ENCODE measurements at places on chromosomes 5 and 9.

DNA sequence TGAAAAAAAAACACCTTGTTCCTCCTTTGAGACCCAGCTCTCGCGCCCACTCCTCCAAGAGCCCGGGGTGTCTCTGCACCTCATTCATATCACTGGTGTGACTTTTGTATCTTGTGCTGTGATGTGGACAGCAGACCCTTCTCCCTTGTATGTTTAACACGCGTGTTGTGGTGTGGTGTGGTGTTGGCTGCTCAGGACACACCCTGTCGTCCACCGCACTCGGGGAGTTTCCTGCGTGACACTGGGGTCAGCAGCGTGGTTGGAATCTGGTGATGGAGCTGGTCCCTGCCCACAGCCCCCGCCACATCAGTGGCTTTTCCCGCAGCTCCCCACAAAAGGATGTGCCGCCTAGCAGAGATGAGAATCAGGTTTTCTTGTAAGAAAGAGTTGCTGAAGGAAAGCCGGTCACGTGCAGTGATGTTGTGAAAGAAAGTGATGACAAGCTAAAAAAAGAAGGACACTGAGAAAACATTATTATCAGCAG lies 61.5 kb downstream of the TENT4A start:
- H3K4me1 ChIP-seq, result no peaks in the 10 kb centered on the region
- H3K36me3 ChIP-seq, result no peaks in the 10 kb centered on the region
- no peak overlapping the region for H3K4me3 ChIP-seq
- H3K27me3 ChIP-seq, result no peaks in the 10 kb centered on the region

DNA sequence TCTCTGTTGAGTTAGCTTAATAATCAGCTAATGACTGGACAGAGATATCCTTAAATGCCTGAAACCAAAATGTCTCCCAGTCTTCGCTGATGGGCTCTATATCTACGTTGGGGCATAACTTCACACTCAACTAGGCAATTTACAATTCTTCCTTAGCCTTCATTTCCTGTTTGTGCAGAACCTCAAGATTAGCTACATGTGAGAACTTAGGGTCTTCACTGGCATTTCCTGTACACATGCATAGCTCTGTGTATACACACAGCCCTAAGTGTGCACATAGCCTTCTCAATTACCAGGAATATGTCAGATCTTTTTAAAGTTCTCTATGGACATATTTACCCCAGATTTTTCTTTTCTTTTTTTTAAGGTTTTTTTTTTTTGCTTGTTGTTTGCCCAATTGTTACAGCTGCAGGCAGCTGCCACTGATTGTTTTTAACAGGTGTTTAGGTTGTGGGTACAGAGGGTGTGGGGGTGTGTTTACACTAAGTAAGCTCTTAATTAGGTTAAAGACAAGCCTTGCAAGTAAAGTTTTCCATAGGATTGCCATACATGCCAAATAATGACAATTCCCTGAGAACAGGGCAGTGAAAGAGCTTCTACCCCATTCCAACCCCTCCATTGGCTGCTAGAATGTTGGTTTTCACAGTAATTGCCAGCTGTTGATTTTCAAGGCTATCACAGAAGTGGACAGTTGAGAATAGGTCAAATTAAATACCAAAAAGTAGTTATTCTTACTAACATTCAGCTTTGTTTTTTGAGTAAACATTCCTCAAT lies 441.0 kb downstream of the TLE4 start:
- no peak for DNase-seq
- H3K4me1 ChIP-seq, result no peaks in the 10 kb centered on the region
- H3K4me3 ChIP-seq, result no peak overlapping the region
- no peaks in the 10 kb centered on the region for H3K27me3 ChIP-seq
- H3K36me3 ChIP-seq, result no peaks in the 10 kb centered on the region

DNA sequence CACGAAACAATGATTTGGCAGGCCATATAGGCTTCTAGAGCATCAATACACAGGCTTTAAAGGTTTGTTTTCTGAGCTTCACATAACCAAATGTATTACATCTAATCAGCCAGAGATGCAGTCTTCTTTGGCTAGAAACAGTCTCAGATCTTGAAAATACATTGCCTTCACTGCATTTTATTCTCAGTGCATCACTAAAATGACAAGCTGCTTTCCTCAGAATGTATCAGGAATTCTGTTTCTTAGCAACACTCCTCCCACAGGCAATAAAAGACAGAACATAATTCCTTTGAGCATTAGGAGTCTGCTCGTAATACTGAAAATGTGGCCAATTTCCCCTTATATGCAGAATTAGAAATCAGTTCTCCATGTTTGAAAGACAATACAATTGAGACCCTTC lies 36.9 kb downstream of the FEM1C start:
- peak overlapping the region; percentile 62 for H3K27ac ChIP-seq
- H3K36me3 ChIP-seq, result peaks cover 4% of the 10 kb centered on the region
- DNase-seq, result no peak
- H3K4me1 ChIP-seq, result peaks cover 7% of the 10 kb centered on the region

GRCh38 chr5:136420168-136420898 lies 55.0 kb upstream of the TRPC7 start:
- no peaks in the 10 kb centered on the region for H3K36me3 ChIP-seq
- no peak overlapping the region for H3K4me3 ChIP-seq
- peaks cover 44% of the 10 kb centered on the region for H3K4me1 ChIP-seq
- H3K27me3 ChIP-seq, result no peaks in the 10 kb centered on the region
- no peak for DNase-seq

DNA sequence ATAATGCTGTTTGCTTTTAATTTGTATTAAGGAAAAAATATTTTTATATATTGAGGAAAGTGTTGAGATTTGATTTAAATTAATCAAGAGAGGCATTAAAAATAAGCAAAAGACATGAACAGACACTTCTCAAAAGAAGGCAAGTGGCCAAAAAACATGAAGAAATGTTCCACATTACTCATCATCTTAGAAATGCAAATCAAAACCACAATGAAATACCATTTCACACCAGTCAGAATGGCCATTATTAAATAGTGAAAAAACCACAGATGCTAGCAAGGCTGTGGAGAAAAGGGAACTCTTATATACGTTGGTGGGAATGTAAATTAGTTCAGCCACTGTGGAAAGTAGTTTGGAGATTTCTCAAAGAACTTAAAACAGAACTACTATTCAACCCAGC lies 45.9 kb downstream of the RANBP17 start:
- H3K4me1 ChIP-seq, result peaks cover 3% of the 10 kb centered on the region
- no peak overlapping the region for H3K4me3 ChIP-seq
- H3K27me3 ChIP-seq, result no peaks in the 10 kb centered on the region
- no peak for DNase-seq

- peaks cover 10% of the 10 kb centered on the region for H3K27me3 ChIP-seq
- no peak for DNase-seq
- no peak overlapping the region for H3K27ac ChIP-seq
- H3K4me3 ChIP-seq, result no peak overlapping the region
- no peaks in the 10 kb centered on the region for H3K36me3 ChIP-seq
- no peaks in the 10 kb centered on the region for H3K4me1 ChIP-seq
These were observed 60.5 kb downstream of the BARX1 start for GRCh38 chr9:93894691-93895079.

- H3K4me3 ChIP-seq, result no peak overlapping the region
- no peaks in the 10 kb centered on the region for H3K36me3 ChIP-seq
- H3K27ac ChIP-seq, result no peak overlapping the region
- peaks cover 23% of the 10 kb centered on the region for H3K4me1 ChIP-seq
These were observed 63.0 kb upstream of the SELENOP start for GRCh38 chr5:42874621-42875198.

- H3K4me3 ChIP-seq, result no peak overlapping the region
- peaks cover 15% of the 10 kb centered on the region for H3K27me3 ChIP-seq
- no peak for DNase-seq
- no peak overlapping the region for H3K27ac ChIP-seq
- no peaks in the 10 kb centered on the region for H3K36me3 ChIP-seq
These were observed 32.5 kb upstream of the GNAQ start for GRCh38 chr9:78064075-78064474.

DNA sequence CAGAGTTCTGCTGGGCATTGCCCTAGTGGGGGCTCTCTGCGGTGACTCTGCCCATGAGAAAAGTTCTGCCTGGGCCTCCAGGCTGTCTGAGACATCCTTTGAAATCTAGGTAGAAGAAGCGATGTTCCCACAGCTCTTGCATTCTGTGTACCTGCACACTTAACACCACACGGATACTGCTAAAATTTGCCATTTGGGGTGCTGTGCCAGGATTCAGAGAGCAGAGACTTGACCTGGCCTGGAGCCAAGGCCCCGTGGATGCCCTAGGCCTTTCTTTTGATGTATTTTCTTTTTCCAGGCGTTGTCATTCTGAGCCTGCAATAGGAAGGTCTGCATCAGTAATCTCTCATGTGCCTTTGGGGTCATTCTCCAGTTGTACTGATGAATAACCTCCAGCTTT lies 89.3 kb upstream of the IL12B start:
- no peak for DNase-seq
- no peaks in the 10 kb centered on the region for H3K36me3 ChIP-seq
- H3K27ac ChIP-seq, result no peak overlapping the region
- H3K27me3 ChIP-seq, result no peaks in the 10 kb centered on the region

DNA sequence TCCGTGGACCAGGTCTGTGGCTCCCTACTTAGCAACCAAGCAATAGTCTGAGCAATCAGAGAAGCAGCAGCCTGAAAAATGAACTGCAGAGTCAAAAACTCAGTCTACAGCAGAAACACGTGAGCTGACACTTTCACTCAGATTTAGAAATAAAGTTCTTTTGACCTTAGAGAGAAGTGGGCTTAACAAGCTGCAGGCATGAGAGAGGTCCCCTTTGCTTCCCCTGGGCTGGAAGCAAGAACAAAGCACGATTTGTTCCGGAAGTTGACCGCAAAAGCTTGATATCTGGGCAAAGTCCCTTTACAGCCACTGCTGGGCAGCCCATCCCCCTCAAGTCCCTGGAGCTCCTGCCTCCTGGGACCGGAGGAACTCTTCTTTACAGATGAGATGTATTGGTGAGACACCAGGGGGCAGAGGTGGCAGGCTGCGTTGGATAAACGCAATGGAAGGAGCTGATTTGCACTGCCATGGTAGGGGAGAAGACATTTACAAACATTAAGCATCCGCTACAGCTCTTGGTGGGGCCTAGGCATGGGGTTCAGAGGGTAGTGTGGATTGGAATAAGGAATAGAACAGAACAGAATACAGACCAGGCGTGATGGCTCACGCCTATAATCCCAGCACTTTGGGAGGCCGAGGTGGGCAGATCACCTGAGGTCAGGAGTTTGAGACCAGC lies 5.8 kb upstream of the SOWAHA start:
- no peak overlapping the region for H3K4me3 ChIP-seq
- no peaks in the 10 kb centered on the region for H3K36me3 ChIP-seq
- H3K27me3 ChIP-seq, result peaks cover 18% of the 10 kb centered on the region
- H3K27ac ChIP-seq, result no peak overlapping the region

GRCh38 chr9:73172901-73173215 lies 21.2 kb downstream of the ANXA1 start:
- H3K27ac ChIP-seq, result no peak overlapping the region
- DNase-seq, result no peak
- H3K4me3 ChIP-seq, result no peak overlapping the region
- peaks cover 8% of the 10 kb centered on the region for H3K36me3 ChIP-seq

DNA sequence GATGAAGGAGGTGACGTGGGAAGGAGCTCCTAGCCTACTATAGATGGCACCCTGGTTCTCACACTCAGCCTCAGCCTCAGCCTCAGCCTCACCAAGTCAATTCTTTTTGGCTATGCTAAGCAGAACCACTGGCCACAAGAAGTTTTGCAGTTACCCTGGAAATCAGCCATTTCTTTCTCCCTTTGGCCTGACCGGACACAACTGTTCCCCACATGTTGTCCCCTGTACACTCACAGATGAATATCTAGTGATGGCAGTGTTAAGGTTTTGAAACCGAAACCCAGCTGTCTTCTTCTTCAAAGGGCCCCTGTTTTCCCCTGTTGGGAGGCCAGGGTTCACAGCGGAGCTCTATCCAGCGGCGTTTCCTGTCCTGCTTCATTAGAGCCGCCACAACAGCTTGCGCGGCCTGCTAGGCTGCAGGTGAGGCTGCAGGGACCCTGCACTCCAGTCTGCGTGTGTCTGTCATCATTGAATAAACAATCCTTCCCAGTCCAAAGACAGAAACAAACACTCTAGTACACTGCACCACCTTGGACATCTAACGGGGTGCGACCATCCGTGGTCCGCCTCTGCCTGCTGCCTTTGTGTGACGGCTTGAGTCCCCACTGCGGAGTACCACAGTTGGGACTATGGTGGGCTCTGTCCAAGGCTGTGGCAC lies 250.5 kb downstream of the DENND1A start:
- no peak overlapping the region for H3K4me3 ChIP-seq
- no peak overlapping the region for H3K27ac ChIP-seq
- peaks cover 18% of the 10 kb centered on the region for H3K36me3 ChIP-seq
- H3K4me1 ChIP-seq, result peaks cover 16% of the 10 kb centered on the region

DNA sequence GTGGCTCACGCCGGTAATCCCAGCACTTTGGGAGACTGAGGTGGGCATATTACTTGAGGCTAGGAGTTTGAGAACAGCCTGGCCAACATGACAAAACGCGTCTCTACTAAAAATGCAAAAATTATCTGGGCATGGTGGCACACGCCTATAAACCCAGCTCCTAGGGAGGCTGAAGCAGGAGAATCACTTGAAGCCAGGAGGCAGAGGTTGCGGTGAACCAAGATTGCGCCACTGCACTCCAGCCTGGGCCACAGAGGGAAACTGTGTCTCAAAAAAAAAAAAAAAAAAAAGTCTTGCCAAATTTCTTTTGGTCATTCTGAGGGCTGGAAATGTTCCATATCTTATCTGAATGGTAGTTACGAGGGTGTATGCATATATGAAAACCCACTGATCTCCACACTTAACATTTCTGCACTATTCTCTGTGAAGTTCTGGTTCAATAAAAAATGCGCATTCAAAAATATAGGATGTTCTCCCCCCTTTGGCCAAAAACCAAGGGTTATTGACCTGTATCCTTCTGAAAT lies 13.5 kb upstream of the NIPAL4 start:
- no peak for DNase-seq
- H3K4me1 ChIP-seq, result peaks cover 34% of the 10 kb centered on the region
- H3K27me3 ChIP-seq, result peaks cover 2% of the 10 kb centered on the region
- H3K36me3 ChIP-seq, result no peaks in the 10 kb centered on the region

GRCh38 chr5:122718611-122719010 lies 56.3 kb upstream of the SNX2 start:
- H3K4me1 ChIP-seq, result peaks cover 5% of the 10 kb centered on the region
- H3K36me3 ChIP-seq, result no peaks in the 10 kb centered on the region
- no peak overlapping the region for H3K4me3 ChIP-seq
- DNase-seq, result no peak
- no peaks in the 10 kb centered on the region for H3K27me3 ChIP-seq

- H3K27ac ChIP-seq, result no peak overlapping the region
- no peaks in the 10 kb centered on the region for H3K4me1 ChIP-seq
- DNase-seq, result no peak
- H3K27me3 ChIP-seq, result peaks cover 6% of the 10 kb centered on the region
- no peaks in the 10 kb centered on the region for H3K36me3 ChIP-seq
These were observed 110.2 kb upstream of the MAMDC2 start for GRCh38 chr9:69933445-69933844.

- peak overlapping the region; percentile 89 for H3K27ac ChIP-seq
- peaks cover 3% of the 10 kb centered on the region for H3K36me3 ChIP-seq
- H3K27me3 ChIP-seq, result peaks cover 38% of the 10 kb centered on the region
- peaks cover 43% of the 10 kb centered on the region for H3K4me1 ChIP-seq
- peak overlapping the region; percentile 45 for H3K4me3 ChIP-seq
These were observed 2.3 kb upstream of the PTGER4 start for GRCh38 chr5:40677456-40677855.

GRCh38 chr9:126959336-126959735 lies 44.8 kb downstream of the RALGPS1 start:
- no peak overlapping the region for H3K4me3 ChIP-seq
- peaks cover 27% of the 10 kb centered on the region for H3K4me1 ChIP-seq
- H3K36me3 ChIP-seq, result no peaks in the 10 kb centered on the region
- H3K27me3 ChIP-seq, result no peaks in the 10 kb centered on the region

GRCh38 chr5:96821260-96821916 lies 13.6 kb upstream of the ERAP1 start:
- no peaks in the 10 kb centered on the region for H3K36me3 ChIP-seq
- H3K4me1 ChIP-seq, result peaks cover 22% of the 10 kb centered on the region
- H3K27me3 ChIP-seq, result no peaks in the 10 kb centered on the region
- H3K4me3 ChIP-seq, result no peak overlapping the region
- no peak for DNase-seq

Measured in mesothelial cell of epicardium (in vitro differentiated cells).